ENCODE measurements at places on chromosomes 11 and 22.

DNA sequence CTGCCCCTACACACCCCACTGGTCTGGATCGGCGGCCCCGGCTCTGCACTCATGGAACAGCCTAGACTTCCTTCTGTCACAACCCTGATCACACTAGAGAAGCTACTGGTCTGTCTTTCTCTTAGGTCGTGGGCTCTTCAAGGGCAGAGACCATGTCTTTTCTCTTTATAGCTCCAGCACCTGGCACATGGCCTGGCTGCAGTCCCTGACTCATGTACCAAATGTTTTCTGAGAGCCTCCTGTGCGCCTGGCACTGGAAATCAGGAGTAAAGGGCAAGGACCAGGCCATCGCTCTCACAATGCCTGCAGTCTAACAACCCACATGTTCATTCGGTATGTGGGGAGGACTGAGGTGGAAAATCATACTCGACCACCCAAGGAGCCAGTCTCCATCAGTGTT lies 7.5 kb downstream of the ASCC2 start:
- no peak for DNase-seq

DNA sequence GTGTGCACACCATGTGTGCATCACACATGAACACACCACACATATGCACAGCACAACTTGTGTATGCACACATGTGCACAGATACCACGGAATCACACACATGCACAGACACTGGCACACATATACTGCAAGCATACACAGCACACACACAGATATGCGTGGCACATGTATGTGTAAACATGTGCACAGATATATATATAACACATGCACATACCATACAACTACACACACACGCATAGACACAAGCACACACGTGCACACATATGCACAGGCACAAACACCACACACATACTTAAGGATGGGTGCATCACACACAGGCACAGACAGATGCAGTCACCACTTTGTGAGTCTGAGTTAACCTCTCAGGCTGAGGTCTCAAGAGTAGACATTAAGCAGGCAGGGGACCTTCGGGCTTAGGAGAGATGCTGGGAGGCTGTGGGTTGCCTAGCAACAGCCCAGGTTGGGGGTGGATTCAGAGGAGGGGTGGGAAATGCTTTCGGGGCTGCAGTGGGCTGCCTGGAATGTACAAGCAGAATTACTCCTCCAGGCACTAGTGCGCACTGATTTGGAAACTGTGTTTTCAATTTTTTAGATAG lies 82.9 kb downstream of the MYO18B start:
- DNase-seq = no peak

DNA sequence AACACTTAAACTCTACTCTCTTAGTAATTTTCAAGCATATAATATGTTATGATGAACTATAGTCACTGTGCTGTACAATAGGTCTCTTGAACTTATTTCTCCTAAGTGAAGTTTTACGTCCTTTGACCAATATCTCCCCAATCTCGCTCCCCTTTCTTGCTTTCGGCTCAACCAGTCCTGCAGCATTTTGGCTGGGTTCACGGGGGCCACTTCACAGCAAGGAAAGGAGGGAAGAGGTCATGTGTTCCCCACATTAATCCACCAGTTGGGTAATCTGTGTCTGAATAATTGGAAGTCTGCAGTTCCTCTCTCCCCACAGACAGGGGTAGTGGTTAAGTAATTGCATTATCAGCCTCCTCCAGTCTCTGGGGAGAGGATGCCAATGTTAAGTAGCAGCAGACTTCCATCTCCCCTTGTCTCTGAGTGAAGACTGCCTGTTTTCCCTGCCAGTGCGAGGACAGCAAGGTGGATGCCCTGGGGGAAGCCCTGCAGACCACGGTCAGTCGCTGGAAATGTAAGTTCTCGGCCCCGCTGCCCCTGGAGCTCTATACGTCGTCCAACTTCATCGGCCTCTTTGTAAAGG lies 59.2 kb upstream of the CRTAM start:
- DNase-seq = no peak

GRCh38 chr11:119362741-119363080 lies 16.2 kb upstream of the MFRP start:
- DNase-seq = no peak

GRCh38 chr11:16610738-16611388 lies 127.6 kb upstream of the C11orf58 start:
- no peak for DNase-seq

DNA sequence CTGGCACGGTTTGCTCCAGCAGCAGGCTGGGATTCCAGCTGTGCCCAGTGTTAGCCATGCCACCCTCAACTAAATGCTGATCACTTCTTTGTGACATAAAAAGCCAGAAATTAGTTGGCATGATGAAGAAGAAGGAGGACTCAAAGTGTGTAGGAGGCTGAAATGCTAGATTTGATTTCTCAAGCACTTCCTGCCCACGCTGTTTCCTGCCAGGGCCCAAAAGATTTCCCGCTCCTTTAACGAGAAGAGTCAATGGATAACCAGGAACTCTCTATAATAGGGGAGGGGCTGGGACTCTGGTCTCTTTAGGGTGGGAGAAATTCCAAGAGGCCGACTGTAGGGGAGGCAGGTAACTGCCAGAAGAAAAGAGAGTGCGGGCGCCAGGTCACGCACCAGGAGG lies 26.4 kb downstream of the APOL3 start:
- no peak for DNase-seq

Measured in AG09309 (cell line).